GM04503 (cell line): ENCODE measurements at places on chromosomes 3 and 15.
A peak's percentile ranks its signal among the peaks of the same experiment; 100 is the strongest.

- DNase-seq: no peak
Observed at GRCh38 chr3:133930341-133930933, 34.8 kb upstream of the RAB6B start.

DNA sequence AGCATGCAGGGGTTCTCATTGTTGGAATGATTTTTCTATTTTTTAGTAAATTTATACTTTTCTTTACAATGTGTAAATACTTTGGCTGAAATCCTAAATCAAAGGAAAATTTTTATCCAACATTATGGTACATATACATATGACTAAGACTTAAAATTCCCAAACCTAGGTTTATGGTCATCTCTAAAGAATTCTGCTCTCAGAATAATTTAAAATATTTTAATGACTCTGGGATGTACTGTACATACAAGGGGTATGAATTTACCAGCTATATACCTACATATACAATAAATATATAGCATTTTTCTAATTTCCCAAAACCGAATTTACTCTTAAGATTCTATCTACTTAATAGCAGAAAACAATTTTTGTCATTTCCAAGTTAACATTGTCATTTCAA lies 137.9 kb upstream of the POU1F1 start:
- no peak for DNase-seq

- no peak for DNase-seq
Observed at GRCh38 chr3:3305841-3306240, 126.3 kb upstream of the CRBN start.

DNA sequence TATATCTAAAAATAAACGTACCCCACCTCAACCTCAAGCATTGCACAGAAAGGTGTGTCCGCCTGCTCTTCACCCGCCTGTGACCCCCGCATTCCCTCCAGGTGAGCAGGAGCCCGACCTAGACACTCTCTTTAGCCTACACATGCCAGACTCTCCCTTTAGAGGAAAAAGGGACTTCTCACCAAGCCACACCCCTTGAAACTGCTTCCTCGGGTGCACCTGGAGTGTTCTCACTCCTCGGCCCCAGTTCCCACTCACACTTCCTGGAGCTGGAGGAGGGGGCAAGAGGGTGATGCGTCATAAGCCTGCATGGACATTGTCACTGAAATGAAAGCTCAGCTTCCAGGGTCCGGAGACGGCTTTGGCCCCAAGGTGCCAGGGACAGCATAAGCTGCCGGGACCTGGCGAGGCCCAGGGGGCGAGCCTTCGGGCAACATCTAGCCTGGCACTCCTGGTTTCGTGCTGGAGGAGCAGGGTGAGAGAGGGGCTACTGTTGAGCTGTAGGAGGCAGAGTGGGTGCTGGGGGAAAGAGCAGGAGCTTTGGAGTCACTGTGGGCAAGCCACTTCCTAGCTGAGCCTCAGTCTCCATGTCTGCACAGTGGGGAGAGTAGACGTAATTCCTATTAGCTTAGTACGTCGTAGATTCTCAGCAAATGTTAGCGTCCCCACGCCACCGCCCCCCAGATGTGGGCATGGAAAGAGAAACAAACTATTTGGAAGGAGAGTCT lies 9.8 kb upstream of the MUC4 start:
- no peak for DNase-seq

- DNase-seq: no peak
Observed at GRCh38 chr3:38147421-38147820, 9.0 kb downstream of the MYD88 start.

DNA sequence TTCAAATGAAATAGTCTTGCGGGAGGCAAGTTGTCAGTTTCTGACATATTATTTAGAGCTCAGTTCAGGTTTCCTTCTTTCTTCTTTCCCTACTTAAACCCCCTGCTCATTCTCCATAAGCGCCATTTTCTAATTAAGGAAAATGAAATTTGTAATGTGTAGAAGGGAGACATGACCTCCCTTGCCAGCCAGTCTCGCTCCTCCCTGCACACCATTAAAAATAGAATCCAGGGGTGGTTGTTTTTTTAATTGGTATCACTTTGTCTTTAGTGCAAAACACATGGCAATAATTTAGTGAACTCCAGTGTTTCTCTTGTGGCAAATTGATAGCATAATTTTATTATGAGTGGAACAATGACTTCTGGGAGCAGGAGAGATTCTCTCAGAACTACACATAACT lies 160.1 kb downstream of the MEIS2 start:
- no peak for DNase-seq

- no peak for DNase-seq
Observed at GRCh38 chr15:91140601-91141000, 40.5 kb downstream of the SV2B start.

- no peak for DNase-seq
Observed at GRCh38 chr15:58562135-58562534, 130.3 kb downstream of the LIPC start.

DNA sequence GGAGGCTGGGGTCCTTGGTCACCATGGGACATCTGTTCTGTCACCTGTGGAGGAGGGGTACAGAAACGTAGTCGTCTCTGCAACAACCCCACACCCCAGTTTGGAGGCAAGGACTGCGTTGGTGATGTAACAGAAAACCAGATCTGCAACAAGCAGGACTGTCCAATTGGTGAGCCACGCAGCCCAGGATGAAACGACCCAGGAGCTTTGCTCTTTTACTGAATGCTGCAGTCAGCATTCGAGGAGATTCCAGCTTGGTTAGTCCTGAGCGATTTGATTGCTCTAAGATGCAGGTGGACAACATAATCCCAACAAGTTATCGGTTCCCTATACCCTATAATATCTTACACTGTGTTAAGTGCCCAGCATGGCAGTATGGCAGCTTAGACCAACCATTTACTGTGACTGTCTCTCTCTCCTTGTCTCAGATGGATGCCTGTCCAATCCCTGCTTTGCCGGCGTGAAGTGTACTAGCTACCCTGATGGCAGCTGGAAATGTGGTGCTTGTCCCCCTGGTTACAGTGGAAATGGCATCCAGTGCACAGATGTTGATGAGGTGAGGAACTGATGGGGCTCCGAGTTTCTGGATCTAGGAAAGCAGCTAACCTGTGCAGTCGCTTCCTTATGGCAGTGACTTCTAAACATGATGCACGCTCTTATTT lies 7.8 kb downstream of the THBS1 start:
- peak; percentile 44 for DNase-seq

DNA sequence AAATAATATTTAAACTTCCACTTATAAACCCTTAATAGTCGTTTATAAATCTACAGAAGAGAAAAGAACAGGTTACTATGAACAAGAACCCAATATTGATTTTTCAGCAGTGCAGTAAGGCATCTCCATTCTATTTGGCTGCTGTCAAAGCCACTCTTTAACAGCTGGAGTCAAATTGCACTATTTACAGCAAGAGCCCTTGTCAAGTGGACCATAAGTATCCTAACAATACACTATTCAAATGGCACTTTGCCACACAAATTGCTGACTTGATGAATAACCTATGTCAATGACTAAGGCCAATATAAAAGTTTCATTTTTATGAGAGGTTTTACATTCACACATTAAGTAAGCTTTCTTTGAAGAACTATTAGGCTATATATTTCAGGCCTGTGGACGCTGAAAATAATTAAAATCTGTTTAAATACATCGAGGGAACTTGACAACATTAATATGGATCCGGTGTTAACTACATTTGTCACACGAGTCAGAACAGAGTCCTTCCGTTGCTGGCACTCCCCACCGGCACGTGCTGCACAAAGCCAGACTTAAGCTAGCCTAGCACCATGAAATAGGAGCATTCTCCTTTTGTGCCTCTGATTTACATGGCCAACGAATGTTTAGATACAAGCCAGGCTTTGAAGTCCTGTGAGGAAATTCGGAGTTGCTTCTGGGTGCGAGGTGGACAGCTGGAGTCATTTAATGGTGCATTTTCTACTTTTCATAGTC lies 100.5 kb downstream of the WDR72 start:
- DNase-seq: no peak

- DNase-seq: no peak
Observed at GRCh38 chr15:58096529-58097084, 31.1 kb upstream of the ALDH1A2 start.

- no peak for DNase-seq
Observed at GRCh38 chr3:102741105-102741504, 306.3 kb downstream of the ZPLD1 start.

DNA sequence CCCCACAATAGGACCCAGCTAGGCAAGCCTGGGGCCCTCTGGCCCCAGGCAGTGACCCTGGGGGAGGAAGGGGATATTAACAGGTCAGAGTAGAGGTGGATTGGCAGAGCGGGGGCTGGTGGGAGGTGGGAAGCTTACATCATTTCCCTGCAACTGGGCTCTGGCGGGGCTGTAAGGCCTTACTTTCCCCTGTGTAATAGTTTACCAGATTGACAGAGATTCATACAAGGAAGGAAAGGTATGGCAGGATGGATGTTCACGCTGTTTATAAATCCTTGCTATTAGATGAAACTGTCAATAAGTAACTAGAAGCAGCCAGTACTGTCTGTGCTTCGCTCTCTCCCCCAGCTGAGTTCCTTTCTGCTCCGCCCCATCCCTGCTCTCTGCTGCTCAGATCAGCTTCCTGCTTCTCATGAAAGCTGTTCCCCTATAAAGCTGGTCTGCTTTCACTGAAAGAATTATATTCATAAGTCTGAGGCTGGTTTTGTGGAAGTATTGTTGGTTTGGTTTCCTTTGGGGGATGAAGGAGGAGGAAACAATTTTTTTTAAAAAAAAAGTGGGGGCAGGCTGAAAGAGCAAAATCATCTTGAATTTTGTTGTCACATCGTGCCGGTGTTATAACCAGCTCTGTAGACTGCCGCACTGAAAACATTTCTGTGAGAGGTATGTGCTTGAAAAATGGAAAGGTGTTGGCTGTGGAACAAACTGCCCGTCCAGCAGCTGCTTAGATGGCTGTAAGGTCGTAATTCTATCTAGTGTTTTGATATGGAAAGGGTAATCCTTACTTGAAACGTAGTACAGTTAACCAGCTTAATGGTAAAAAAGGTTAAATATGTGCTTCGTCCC lies 76.4 kb downstream of the BBX start:
- no peak for DNase-seq

DNA sequence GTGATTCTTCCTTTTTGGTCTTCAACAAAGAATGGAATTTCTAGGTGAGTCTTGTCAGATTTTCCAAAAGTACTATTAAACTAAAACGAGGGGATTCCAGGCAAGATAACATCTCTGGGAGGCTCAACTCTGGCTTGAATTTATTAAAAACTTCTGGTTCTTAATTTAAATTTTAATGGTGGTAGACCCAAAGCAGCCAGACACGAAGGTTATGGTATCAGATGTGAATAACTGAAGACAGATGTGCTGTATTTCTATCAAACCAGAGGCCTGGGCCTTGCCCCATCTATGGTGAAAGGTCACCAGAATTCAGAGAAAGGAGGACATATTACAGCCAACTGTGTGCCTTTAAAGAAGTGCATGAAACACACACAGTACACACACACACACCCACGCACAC lies 283.2 kb upstream of the ICE2 start:
- no peak for DNase-seq

- DNase-seq: no peak
Observed at GRCh38 chr15:83115410-83115809, 8.0 kb downstream of the TM6SF1 start.

- peak; percentile 80 for DNase-seq
Observed at GRCh38 chr3:30227571-30228301, 378.7 kb upstream of the TGFBR2 start.

DNA sequence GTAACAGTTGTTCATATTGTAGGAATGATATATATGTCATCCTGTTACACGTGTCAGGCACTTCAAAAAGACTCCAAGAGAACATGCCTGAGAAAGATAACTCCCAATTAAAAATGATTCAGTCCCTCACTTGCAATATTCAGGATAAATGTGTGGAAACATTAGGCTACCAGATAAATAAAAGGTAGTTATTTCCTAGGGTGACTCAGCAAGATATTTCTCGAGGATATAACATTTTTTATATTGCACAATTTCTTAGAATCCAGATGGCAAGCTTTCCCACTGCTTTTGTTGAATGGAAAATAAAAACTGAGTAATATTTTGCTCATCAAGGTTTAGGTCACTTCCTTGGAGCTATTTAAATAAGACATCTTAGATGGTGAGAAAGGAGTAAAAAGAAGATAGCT lies 181.4 kb downstream of the GAP43 start:
- peak; percentile 84 for DNase-seq

DNA sequence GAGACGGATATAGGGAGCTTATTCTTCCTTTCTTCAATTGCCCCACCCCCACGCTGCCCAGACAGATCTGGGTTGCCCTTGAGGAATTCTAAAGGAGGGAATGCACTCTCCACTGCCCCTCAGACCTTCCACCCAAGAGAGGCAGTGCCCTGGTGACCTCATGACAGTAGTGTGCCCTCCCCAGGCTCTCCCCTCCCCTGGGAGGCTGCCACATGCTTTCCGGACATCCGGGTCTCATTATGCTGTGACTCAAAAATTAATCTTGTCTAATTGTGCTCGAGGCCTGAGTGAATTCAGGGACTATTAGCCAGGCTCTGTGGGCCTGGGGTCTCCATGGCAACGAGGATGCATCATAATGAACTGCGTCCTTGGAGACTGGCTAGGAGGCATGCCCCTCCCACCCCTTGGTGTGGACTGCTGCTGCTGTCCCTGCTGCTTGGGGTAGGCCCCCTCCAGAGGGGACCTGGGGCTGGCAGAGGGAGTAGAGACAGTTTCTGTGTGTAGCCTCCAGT lies 20.8 kb downstream of the CORO2B start:
- peak; percentile 53 for DNase-seq

DNA sequence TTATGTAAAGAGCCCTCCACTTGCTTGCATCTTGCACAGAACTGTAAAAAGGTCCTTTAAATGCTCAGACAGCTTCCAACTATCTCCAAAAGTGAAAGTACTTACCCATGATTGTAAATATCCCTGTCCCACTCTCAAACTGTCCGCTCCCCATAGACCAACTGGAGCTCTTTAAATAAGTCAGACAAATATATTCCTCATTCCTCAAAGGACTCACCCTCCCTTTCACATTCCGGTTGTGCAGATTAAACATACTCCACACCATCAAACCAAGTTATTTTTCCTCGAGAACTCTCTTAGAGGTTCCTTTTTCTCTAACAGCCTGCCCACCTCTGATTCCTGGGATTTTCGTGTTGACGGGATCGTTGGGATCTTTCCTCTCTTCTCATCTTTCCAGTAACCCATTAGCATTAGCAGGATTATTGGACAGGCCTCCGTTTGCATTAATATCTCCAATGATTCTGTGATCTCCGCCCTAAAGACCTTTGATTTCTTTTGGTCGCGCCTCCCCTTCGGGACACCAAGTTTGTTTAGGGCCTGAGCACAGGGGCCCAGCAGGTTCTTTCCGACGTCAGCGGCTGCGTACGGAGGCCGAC lies 763 bp downstream of the GOLGB1 start:
- DNase-seq: no peak

DNA sequence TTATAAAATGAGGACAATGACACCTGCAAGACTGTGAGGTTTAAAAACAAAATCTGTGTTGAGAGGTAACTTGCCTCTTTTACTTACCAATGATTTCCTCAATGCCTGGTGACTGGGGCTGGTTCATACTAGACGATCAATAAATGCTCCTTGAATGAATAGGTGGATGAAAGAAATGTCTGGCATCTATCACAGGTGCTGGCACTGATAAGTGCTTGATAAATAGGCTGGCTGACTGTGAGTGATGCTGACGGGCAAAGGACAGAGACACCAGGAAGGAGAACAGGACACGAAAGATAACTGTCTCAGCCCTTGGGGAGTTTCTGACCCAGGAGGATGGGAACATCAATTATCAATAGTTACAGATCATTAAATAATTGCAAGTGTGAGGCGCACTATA lies 31.9 kb downstream of the RBP2 start:
- no peak for DNase-seq

- no peak for DNase-seq
Observed at GRCh38 chr3:70108072-70108471, 108.5 kb downstream of the SAMMSON start.
